ENCODE measurements at places on chromosomes 12 and 14.

DNA sequence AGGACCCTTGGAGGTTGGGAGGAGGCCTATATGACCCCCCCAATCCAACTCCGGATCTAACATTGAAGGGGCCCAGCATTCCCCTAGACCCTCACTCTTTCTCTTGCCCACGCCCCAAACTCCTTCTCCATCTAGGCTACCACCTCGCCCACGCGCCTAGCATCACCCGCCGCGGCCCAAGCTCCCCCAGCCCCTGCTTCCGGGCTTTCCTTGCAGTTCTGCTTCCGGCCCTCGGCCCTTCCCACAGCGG, 445 bp downstream of the CERS5 start:
- DNase-seq, result peak; percentile 80

DNA sequence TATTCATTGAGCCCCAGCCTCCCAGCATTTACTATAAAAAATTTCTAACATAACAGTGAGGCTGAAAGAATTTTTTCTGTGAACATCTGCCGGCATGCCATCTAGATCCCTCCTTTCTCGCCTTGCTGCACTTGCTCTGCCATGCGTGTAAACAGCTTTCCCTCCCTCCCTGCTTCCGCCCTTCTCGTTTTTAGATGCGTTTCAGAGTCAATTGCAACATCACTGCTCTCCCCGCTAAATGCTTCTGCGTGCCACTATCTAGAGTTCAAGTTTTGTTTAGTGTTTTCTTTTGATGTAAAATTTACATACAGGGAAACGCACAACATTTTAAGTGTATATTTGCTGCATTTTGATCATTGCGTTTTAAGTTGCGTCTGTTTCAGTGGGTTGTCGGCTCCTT, 83.6 kb downstream of the CCDC92 start:
- DNase-seq, result no peak

GRCh38 chr12:77682488-77682887, 148.2 kb upstream of the NAV3 start:
- DNase-seq, result no peak

- no peak for DNase-seq
Measured at GRCh38 chr14:72573725-72574417, 320.0 kb downstream of the DPF3 start.

DNA sequence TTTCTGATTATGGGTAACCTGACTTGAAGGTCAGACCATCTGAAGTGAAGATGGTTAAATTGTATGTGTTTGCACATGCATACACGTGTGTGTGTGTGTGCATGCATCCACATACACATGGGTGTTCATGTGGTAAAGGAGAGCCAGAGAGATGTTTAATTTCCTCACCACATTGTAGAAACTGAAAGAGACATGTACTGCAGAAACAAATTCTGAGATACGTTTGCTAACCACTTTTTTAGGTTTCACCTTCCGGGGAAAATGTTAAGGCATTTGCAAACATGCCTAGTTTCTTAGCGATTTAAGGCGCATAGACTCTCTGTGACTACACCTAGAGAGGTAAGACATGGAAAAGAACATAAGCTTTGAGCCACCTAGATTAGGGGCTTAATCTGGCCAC, 362.9 kb downstream of the RAD51B start:
- peak; percentile 12 for DNase-seq

DNA sequence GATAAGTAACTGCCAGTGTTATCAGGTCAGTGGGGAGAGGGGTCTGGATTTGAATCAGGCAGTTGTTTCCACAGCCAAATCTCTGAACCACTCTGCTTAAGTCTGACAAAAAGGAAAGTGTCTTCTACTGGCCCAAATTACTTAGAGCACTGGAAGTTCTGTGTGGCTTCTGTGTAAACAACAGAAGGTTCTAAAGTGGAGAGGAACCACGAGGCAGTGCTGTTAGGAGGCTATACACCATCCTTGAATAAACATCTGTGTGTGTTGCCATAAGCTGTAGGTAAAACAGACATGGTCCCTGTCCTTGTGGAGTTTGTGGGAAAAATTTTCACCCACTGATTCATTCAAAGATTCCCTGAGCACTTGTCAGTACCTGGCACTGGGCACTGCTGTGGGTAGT, 50.0 kb downstream of the GALNT4 start:
- no peak for DNase-seq

- no peak for DNase-seq
Measured at GRCh38 chr14:64266239-64266638, 27.9 kb downstream of the ESR2 start.

- no peak for DNase-seq
Measured at GRCh38 chr14:61559641-61560201, 135.6 kb upstream of the HIF1A start.

DNA sequence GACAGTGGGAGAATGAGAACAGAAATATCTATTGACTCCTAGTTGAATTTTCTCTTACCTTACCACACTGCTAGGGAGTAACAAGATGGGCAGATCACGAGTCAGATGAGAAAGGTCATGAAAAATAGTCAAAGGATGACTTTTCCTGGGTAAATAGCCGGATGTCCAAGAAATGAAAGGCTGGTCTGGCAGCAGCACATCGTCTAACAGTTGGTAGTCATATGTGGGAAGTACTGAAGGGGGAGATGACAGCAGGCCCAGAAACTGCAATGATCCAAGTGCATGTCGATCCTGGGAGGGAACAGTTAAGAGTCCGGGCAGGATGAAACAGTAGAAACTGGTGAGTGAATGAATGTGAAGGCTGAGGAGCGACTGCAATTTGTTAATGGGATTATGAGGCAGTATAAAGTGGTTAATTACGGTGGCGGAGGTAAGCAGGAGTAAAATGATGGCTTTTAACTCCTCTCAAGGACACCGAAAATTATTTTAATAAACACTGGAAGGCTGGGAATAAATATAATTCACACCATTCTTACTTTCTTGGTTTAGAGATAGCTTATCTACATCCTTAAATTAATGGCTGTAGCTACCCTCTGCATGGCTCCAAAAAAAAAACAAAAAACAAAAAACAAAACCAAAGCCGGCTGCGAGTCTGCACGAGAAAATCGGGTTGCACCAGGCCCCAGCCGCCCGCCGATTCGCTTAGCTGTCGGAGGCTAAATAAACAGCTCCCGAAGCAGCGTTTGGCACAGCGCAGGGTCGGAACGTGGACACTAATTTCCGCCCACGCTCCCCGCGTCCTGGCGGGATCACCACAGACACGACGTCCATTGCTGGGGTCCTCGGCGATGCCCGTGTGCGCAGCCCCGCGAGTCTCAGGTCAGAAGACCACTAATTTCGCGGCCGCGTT, 1.0 kb upstream of the ERC1 start:
- DNase-seq, result peak; percentile 74

- no peak for DNase-seq
Measured at GRCh38 chr14:26026384-26026783, 571.4 kb downstream of the NOVA1 start.

Measured in activated CD4-positive, alpha-beta T cell treated with anti-CD3 and anti-CD28 coated beads for 48 hours (primary cell).